ENCODE measurements at places on chromosomes 7 and 10.

- no peak for DNase-seq
Measured at GRCh38 chr7:18208921-18209320, 181.3 kb upstream of the PRPS1L1 start.

- no peak for DNase-seq
Measured at GRCh38 chr7:6182993-6183392, 89.4 kb downstream of the CYTH3 start.

DNA sequence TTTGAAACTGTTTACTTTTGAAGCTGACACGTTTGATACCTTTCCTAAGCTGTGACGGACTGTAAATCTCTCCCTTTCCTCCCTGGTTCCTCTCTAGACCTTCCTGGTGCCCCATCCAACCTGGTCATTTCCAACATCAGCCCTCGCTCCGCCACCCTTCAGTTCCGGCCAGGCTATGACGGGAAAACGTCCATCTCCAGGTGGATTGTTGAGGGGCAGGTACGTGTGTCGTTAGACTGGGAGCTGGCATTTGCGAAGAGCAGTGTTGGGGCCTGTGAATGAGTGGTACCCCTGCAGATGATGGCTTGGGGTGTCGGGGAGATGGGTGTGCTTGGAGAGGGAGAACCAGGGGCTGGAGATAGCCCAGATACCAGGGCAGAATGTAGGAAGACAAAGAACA is 602.7 kb upstream of the FOXK1 start:
- no peak for DNase-seq

- DNase-seq: no peak
Measured at GRCh38 chr10:116917481-116917880, 68.2 kb downstream of the ENO4 start.

DNA sequence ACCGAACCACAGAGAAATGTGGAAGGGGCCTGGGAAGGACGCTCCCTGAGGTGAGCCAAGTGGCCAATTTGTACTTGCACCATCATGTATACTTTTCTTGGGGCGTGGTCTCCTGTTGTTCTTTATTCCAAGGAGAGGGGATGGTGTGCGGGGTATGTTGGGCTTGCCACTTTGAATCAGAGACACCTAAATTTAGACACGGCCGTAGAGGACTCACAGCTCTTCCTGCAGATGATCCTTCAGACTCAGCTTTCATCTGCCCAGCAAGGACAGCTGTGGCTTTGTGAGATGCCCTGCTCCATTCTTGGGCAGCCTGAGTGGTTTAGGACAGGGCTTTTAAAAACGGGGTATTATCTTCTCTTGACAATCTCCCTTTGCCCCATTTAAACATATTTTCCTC is 473.2 kb downstream of the REEP3 start:
- no peak for DNase-seq

DNA sequence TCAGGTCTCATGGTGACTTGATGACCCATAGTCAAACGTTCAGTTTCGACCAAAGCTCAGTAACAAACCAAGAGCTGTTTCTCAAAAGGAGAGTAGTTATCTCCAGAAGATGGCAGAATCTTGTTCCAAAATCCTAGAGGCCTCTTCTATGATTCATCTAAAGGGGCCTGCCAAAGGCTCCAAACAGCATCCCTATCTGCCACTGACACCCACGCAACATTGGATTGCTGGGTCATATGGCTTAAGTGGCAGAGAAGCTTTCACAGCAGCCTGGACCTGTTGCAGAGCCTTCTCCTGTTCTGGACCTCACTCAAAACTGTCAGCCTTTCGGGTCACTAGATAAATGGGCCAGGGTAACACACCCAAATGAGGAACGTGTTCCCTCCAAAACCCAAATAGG is 54.0 kb upstream of the LRRC18 start:
- no peak for DNase-seq

DNA sequence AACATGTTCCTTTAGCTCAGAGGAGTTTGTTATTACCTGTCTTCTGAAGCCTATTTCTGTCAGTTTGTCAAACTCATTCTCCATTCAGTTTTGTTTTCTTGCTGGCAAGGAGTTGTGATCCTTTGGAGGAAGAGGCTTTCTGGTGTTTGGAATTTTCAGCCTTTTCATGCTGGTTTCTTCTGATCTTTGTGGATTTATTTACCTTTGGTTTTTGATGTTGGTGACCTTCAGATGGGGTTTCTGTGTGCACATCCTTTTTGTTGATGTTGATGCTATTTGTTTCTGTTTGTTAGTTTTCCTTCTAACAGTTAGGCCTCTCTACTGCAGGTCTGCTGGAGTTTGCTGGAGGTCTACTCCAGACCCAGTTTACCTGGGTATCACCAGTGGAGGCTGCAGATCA is 118.6 kb downstream of the PPP1R9A start:
- DNase-seq: no peak

DNA sequence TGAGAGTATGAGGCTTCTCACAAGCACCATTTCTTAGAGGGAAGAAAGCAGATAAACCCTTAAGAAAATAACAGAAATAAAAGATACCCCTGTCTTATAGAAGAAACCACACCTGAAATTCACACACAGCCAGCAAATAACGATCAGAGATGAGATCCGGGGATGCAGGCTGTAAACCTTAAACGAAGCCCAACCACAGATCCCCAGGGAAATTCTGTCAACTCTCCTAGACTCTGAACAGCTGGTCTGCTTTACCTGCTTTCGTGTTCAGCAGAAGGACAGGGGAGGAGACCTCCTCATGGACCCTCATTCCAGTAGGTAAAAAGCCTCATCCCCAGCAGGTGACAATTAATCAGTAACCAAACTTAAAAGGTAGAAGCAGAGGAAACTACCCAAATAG is 45.0 kb downstream of the VOPP1 start:
- DNase-seq: no peak

DNA sequence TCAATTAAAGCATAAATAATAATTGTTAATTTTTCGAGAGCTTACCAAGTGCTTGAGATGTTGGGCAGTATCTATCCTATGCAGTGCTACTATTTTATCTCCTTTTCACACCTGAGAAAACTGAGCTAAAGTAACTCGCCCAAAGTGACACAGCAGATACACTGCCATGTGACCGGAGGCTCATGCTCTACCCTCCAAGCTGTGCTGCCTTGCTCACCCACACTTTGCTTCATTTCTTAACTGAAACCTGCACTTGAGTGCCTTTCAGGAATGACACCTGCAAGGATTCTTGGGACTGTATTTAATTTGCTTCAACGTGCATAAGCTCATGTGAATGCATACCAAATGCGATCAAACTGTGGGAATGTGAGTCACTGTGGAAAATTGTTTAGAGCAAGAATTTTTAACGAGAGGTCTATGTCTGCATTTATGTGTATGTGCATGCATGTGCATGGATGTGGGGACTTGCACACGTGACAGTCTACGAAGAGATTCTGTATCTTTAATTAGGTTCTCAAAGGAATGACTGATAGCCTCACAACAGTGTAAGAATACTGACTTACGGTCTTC is 119.2 kb downstream of the ADCYAP1R1 start:
- no peak for DNase-seq

DNA sequence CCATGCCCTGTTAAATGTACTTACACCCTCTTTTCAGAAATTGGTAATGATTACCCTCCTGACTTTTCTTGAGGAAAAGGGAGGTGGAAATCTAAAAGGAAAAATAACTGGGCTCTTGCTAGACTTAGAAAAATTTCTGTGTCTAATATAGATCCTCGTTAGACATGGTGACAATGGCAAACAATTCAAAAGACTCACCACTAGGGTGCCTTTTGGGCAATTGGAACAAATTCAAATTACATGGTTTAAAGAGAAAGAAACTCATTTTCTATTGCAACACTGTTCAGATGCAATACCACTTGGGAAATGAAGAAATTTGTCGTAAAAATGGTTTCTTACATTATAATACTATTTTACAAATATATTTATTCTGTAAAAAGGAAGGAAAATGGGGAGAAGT is 950.1 kb downstream of the GRM8 start:
- no peak for DNase-seq

- no peak for DNase-seq
Measured at GRCh38 chr10:131653140-131653539, 247.7 kb upstream of the PPP2R2D start.

GRCh38 chr7:49700841-49701240 is 72.6 kb upstream of the VWC2 start:
- DNase-seq: no peak

DNA sequence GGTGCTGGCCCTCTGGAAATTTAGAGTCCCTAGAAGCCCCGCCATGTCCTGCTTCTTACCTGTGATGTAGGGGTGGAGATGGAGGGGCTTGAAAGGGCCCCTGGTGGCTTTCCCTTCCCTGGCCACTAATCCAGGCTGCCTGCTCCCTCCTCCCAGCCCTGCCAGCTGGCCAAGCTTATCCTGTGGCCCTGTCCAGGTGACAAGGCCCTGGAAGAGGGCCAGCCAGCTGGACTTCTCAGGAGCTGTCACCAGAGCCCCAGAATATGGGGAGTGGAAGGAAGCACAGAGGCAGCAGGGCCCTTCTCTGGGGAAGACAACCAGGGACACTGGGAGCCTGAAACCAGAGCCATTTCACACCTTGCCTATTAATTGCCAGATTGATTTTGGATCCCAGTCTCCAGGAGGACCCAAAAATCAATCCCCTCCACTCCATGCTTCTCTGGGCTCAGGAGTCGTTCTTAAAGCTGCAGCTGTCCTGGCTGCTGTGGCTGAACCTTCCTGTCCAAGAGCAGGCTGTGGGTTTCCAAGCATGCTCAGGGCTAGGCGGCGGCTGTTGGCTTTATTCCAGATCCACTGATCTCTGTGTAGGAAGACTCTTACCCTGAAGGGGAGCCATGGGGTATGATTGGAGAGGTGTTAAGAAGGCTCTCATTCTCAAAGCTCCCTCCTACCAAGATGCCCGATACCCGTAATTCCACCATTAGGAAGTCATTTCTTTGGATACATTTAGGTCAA is 52.6 kb upstream of the PCBD1 start:
- no peak for DNase-seq

DNA sequence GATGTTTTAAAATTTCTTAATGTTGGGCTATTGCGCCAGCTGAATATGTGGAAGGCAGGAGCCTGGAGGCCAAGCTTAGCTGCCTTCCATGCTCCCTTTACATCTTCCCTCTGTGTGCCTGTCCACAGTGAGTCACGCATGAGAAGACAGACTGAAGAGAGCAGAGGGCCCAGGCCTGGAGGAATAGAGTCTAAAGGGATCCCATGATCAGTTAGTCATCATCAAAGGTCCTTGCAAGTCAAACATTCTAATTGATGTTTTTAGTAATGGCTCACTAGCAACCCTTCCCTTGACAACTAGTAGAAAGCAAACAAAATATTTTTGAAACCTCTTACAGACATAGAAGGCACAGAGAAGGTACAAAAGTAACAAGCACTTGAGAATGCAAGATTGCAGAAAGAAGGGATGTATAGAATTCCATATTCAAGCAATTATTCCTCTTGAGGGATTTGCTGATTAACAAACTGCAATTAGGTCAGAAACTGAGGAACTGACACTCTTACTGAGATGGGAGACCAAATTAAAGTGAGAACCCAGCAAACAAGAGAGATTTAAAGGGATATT is 30.7 kb upstream of the APBB1IP start:
- no peak for DNase-seq

DNA sequence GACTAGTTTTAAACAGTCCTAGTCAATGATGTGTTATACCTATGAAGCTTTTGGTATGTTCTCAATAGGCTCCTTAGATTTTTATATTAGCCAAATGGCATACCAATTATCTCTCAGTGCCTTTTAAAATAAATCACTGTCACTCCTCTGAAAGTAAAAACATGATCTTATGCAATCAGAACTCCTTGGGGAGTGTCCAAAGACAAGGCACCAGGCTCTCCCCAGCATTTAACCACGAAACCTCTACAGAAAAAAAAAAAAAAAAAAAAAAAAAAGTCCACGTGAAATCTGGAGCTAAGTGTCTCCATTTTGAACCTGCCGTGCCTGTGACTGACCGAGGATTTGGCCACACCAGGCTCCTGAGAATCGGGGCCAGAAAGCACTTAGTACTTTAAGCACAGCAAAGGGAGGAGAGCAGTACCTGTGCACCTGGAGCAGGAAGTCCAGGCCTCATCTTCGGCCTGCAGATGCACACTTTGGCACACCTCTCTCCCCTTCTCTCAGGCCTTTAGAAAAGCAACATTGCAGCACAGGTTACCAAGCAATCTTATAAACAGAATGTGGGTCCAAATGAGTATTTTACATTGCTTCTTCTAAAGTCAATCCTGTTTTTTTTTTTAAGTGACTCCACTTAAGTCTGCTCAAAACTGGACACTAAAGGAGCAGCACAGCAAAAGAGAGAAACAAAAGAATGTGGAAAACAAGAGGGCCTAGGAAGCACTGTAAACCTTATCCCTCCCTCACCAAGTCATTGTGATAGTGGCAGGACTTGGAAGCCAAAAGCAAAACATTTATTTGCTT is 1.5 kb downstream of the FAM13C start:
- DNase-seq: no peak

GRCh38 chr10:17232276-17232960 is 4.4 kb downstream of the VIM start:
- DNase-seq: no peak

DNA sequence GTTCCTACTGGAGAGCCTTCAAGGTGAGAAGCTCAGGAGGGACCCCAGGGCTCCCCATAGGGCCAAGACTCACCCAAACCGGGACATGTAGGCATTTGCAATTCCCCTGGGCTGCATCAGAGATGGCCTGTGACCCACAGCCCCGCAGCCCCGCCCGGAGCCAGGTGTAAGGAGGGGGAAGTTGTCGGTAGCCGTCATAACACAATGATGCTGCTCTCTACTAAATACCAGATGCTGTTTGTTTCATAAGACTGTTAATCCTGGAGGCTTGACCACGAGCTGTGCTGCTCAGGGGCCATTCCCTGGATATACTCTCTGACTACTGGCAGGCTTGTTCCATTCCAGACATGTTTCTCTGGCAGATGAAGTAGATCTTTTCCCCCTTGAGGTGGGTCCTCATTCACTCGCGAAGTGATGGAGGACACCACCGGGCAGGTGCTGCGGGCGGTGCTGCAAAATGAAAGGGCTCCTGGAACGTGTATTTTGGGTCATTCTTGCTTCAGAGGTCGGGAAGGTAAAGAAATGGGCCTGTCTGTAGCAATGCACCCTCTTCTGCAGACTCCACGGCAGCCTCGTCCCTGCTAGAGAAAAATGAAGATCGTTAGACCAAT is 61.1 kb downstream of the MKI67 start:
- DNase-seq: no peak

DNA sequence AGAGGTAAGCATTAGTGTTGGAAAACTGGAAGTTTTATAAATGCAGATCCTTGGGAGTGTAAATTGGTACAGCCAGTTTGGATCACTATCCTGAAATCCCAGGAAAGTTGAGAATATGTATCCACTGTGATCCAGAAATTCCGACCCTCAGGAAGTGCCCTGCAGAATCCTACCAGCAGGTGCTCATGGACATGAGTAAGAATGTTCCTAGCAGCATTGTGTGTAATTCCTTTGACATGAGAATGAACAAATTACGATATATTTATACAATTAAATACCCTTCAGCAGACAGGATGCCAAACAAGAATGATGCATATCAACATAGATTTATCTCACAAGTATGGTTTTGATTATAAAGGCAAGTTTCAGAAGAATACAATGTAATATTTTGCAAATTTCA is 181.6 kb downstream of the XPNPEP1 start:
- no peak for DNase-seq

All from stimulated activated CD4-positive, alpha-beta T cell treated with anti-CD3 and anti-CD28 coated beads, TNF-alpha, amount 100 ng/mL, for 1 hour (primary cell).